ENCODE measurements at places on chromosomes 1 and 21. TPM values are rescaled to one million over a fixed set of nuclear protein-coding genes. Genes with fewer than 3 reads are reported as not detected.

Gene HAO2
- total RNA-seq = not detected

Gene TFF3
- total RNA-seq = not detected

Gene NMNAT2
- total RNA-seq = under 0.01 TPM

Gene NLRP3
- total RNA-seq = not detected

Gene DNASE2B
- not detected for total RNA-seq

Gene FAM177B
- not detected for total RNA-seq

Gene PLPPR4
- 1.3 TPM for total RNA-seq

Gene NBPF4
- not detected for total RNA-seq

Gene HSD3B1
- total RNA-seq = not detected

Gene DDX20
- total RNA-seq = 13.1 TPM

Gene CAPN8
- not detected for total RNA-seq

Gene BTG3
- 32.5 TPM for total RNA-seq

Gene ANGPTL3
- total RNA-seq = not detected

Gene RIIAD1
- total RNA-seq = not detected

Gene CCDC17
- total RNA-seq = 0.99 TPM

Gene ADAM30
- not detected for total RNA-seq

Gene STUM
- not detected for total RNA-seq

Gene PCBP3
- total RNA-seq = 1.7 TPM

All from fibroblast of lung (primary cell).